ENCODE measurements at places on chromosomes 12 and 14.

DNA sequence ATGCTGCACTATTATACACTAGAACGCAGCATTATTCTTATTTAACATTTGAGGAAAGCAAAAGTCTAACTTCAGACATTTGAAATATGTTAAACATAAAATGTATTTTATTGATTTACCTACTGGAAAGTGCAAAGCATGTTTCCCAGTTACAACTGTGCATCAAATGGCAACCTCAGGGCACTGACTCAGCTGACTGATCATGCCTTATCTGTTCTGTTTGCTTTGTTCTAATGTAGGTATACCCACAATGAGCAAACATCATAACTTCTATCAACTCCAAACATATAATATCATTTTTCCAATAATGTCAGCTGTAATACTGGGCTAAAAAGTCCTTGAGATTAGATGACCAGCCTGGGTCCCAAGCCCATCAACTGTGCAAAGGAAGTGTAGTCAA, 431.0 kb downstream of the FOXG1 start:
- H3K36me3 ChIP-seq = no peaks in the 10 kb centered on the region
- no peak overlapping the region for H3K4me3 ChIP-seq
- H3K27ac ChIP-seq = no peak overlapping the region

DNA sequence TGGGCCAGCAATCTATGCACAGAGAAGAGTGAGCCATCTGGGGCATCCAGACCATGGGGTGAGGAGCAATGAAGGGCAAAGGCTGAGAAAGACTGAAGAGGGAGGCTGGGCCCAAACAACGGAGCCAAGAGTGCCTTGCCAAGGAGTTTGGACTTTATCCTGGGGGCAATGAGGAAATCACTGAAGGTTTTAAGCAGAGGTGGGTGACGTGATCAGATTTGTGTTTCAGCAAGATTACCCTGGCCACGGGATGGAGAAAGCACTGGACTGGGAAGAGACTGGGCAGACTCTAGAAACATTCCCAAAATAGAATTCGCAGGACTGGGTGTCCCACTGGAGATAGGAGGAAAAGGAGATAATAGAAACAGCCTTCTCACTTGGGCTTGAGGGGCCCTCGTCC, 65.3 kb downstream of the DPF3 start:
- no peak overlapping the region for H3K4me3 ChIP-seq
- DNase-seq = no peak
- H3K27me3 ChIP-seq = no peaks in the 10 kb centered on the region
- H3K4me1 ChIP-seq = no peaks in the 10 kb centered on the region
- H3K27ac ChIP-seq = no peak overlapping the region

DNA sequence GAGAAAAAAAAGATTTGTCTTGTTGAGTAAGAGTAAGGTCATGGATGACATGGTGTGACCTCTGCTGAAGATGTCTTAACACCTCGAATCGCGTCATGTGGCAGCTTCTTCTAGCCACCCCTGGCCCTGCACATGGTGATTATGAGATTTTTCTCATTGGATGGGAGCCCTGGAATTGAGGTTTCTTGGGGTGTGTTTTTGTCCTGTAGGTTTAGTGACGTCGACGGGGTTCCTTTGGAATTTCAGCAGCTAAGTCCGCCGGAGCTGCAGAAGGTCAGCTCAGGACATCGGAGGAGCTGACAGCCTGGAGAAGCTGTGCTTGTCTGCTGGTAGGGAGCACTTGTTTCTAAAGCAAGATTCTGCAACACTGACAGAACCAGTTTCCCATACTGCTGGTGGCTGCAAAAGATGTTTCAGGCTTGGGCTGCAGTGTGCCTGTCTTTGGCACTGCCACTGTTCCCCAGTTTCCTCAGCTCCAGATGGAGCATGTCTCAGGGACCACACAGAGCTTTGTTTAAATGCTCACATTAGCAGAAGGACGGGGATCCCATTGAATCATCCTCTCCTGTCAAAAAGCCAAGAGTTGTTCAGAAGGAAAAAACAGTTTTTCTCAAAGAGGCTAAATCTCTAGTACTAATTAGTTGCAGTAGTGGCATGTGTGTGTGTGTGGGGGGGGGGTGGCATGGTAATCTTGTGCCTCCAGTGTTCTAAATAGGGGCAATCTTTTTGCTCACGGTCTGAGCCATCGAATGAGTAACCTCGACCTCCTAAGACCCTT, 5.2 kb upstream of the FOS start:
- H3K27ac ChIP-seq = no peak overlapping the region
- peaks cover 41% of the 10 kb centered on the region for H3K4me1 ChIP-seq
- DNase-seq = no peak
- H3K36me3 ChIP-seq = no peaks in the 10 kb centered on the region
- no peak overlapping the region for H3K4me3 ChIP-seq

GRCh38 chr14:69713993-69714679, 52.8 kb upstream of the SRSF5 start:
- H3K4me3 ChIP-seq = no peak overlapping the region
- no peaks in the 10 kb centered on the region for H3K4me1 ChIP-seq
- H3K27ac ChIP-seq = no peak overlapping the region
- peaks cover 11% of the 10 kb centered on the region for H3K36me3 ChIP-seq
- no peaks in the 10 kb centered on the region for H3K27me3 ChIP-seq

- peaks cover 37% of the 10 kb centered on the region for H3K4me1 ChIP-seq
- H3K27ac ChIP-seq = no peak overlapping the region
- peaks cover 15% of the 10 kb centered on the region for H3K27me3 ChIP-seq
- H3K4me3 ChIP-seq = no peak overlapping the region
- H3K36me3 ChIP-seq = no peaks in the 10 kb centered on the region
These were observed 3.9 kb downstream of the DDN start for GRCh38 chr12:48995086-48995879.

DNA sequence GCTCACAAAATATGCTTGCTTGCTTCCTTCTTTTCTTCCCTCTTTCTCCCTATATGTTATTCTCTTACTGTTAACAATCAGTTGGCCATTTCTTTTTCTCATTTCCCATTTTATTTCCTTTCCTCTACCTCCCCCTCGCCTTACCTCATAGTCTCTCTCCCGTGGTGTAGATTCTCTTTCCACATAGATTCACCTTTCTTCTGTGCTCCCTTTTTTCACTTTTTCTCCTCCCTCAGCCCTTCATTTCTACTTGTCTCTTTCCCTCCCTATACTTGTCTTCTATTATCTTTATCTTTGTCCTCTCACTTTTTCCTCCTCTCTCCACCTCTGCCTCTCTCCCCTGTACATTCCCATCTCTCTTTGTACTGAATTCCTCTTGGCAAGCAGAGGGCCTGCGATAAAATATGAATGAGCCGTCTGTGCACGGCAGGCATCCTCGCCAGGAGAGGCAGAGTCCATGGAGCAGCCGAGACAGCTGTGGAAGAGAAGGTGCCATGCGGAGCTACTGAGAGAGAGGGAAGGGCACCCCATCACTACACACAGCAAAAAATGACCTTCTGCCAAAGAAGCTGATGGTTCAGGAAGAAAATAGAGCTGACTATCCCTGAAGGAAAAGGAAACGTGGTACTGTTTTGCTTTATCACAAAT, 12.1 kb downstream of the C14orf93 start:
- DNase-seq = no peak
- H3K4me3 ChIP-seq = no peak overlapping the region
- peaks cover 19% of the 10 kb centered on the region for H3K36me3 ChIP-seq
- H3K27me3 ChIP-seq = no peaks in the 10 kb centered on the region
- no peak overlapping the region for H3K27ac ChIP-seq
- no peaks in the 10 kb centered on the region for H3K4me1 ChIP-seq

DNA sequence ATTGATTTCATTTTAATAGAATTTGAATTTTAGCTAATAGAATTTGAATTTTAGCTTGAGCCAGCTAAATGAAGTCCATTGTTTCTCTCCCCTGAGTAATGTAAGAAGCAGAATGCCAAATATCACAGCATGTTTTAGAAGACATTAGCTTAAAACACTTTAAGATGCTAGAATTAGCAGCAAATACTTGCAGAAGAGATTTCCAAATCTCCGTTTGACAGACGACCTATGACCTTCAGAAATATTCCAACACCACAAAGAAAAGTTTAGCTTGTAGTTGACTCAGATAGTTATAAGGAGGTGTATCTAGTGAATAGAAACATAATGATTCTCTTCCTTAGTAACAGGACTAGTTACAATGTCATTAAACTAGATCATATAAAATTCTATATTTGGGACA, 51.7 kb upstream of the MYF6 start:
- no peaks in the 10 kb centered on the region for H3K36me3 ChIP-seq
- no peak overlapping the region for H3K27ac ChIP-seq
- H3K4me3 ChIP-seq = no peak overlapping the region
- H3K27me3 ChIP-seq = no peaks in the 10 kb centered on the region
- no peak for DNase-seq

GRCh38 chr14:61296719-61297502, 15.8 kb upstream of the TMEM30B start:
- H3K4me1 ChIP-seq = no peaks in the 10 kb centered on the region
- peak; percentile 36 for DNase-seq

GRCh38 chr12:106192659-106193393, 54.1 kb upstream of the NUAK1 start:
- no peak overlapping the region for H3K27ac ChIP-seq
- no peak overlapping the region for H3K4me3 ChIP-seq
- no peaks in the 10 kb centered on the region for H3K27me3 ChIP-seq
- no peak for DNase-seq
- H3K36me3 ChIP-seq = no peaks in the 10 kb centered on the region

DNA sequence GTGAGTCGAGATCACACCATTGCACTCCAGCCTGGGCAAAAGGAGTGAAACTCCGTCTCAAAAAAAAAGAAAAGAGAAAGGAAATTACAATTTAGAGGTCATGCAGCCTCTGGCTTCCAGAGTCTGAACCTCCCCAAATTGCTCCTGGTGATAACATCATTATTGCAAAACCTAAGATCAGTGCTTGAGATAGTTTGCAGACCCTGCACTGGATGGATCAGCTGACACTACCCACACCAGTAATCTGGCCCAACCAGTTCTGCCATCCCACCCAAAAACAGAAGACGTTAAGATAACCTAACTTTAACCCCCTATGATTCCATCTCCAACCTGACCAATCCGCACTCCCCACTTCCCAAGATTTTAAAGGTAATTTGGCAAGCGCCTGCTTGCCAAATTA, 353.7 kb upstream of the DIO2 start:
- no peaks in the 10 kb centered on the region for H3K4me1 ChIP-seq
- no peak overlapping the region for H3K27ac ChIP-seq
- H3K4me3 ChIP-seq = no peak overlapping the region
- H3K27me3 ChIP-seq = no peaks in the 10 kb centered on the region
- no peak for DNase-seq

GRCh38 chr12:40105515-40106201, at the start of gene SLC2A13:
Gene SLC2A13 (minus strand): TSS chr12:40106081. CDS start chr12:40105808, 273 bp downstream.
- H3K4me1 ChIP-seq = peaks cover 30% of the 10 kb centered on the region
- H3K4me3 ChIP-seq = peak within 1 kb of the TSS; percentile 83
- no peaks in the 10 kb centered on the region for H3K36me3 ChIP-seq
- H3K27ac ChIP-seq = no peak within 1 kb of the TSS
- H3K27me3 ChIP-seq = no peaks in the 10 kb centered on the region
- DNase-seq = peak; percentile 89

GRCh38 chr14:56514663-56515371, 64.8 kb upstream of the TMEM260 start:
- no peak for DNase-seq
- H3K27me3 ChIP-seq = no peaks in the 10 kb centered on the region
- no peak overlapping the region for H3K27ac ChIP-seq
- no peaks in the 10 kb centered on the region for H3K36me3 ChIP-seq
- H3K4me1 ChIP-seq = no peaks in the 10 kb centered on the region
- H3K4me3 ChIP-seq = no peak overlapping the region

DNA sequence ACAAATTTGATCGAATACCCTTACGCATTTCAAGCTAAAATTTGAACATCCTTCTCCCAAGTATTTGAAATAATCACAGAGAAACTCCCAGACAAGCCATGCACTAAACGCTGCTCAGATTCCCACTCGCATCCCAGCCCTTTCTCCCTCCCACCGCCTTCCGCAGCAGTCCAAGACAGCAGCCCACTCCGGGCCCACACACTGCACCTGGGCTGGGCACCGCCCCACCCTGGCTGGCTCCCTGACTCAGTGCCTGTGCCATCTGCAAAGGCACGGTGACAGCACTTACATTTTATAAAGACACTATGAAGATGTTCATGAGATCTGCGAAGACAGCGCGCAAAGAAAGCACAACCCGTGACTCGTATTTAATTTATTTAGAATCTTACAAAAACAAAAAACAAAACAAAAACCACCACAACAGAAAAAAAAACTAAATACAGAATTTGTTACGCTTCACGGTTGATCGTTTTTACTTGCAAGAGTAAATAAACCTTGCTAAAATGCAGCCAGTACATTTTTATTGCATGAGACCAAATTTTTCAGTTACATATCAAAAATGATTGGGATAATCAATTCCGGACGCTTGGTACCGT, 17.2 kb upstream of the CDK2AP1 start:
- no peak for DNase-seq
- no peak overlapping the region for H3K27ac ChIP-seq
- no peak overlapping the region for H3K4me3 ChIP-seq
- peaks cover 16% of the 10 kb centered on the region for H3K36me3 ChIP-seq

GRCh38 chr12:28191051-28192048, 1.1 kb downstream of the CCDC91 start:
- H3K27me3 ChIP-seq = no peaks in the 10 kb centered on the region
- peak; percentile 39 for DNase-seq
- H3K4me3 ChIP-seq = peak overlapping the region; percentile 85
- H3K36me3 ChIP-seq = peaks cover 2% of the 10 kb centered on the region
- peaks cover 22% of the 10 kb centered on the region for H3K4me1 ChIP-seq

DNA sequence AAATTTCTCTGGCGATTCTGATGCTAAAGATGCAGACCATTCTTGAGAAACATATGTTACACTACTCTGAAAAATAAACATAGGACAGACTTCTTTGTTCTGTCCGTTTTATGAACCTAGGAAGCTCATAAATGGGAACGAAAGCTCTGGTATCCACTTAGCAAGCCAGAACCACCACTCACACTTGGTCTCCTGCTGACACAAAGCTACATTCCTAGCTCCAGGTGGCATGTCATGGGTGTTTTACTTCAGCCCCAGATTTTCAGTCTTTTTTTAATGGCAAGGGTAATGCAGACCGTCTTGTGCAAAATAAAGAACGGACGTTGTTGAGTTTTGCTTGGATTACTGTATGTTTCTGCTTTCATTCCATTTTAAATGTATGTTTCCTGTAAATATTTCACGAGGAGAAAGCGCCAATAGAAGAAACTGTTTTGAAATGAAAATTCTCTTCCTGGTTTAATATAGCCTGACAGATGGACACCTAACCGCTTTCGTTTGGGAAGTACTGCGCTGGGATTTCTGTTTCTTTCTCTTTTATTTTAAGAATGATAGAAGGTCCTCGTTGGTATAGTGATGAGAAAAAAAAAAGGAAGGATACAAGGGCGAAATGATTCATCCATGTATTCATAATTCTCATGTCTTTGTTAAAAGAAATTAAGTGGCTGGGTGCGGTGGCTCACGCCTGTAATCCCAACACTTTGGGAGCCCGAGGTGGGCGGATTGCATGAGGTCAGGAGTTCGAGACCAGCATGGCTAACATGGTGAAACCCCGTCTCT, 871 bp upstream of the COQ5 start:
- peak; percentile 44 for DNase-seq
- peak overlapping the region; percentile 93 for H3K4me3 ChIP-seq
- H3K27ac ChIP-seq = peak overlapping the region; percentile 75
- peaks cover 8% of the 10 kb centered on the region for H3K4me1 ChIP-seq

- no peak overlapping the region for H3K4me3 ChIP-seq
- no peak for DNase-seq
- no peaks in the 10 kb centered on the region for H3K27me3 ChIP-seq
- no peaks in the 10 kb centered on the region for H3K36me3 ChIP-seq
- no peaks in the 10 kb centered on the region for H3K4me1 ChIP-seq
These were observed 149.6 kb downstream of the ADAMTS20 start for GRCh38 chr12:43402436-43402835.

Measured in B cell (primary cell).